ENCODE measurements at places on chromosomes 5 and 9.
A peak's percentile ranks its signal among the peaks of the same experiment; 100 is the strongest.

- no peak for DNase-seq
Measured at GRCh38 chr5:168411871-168412270, 74.4 kb upstream of the RARS1 start.

DNA sequence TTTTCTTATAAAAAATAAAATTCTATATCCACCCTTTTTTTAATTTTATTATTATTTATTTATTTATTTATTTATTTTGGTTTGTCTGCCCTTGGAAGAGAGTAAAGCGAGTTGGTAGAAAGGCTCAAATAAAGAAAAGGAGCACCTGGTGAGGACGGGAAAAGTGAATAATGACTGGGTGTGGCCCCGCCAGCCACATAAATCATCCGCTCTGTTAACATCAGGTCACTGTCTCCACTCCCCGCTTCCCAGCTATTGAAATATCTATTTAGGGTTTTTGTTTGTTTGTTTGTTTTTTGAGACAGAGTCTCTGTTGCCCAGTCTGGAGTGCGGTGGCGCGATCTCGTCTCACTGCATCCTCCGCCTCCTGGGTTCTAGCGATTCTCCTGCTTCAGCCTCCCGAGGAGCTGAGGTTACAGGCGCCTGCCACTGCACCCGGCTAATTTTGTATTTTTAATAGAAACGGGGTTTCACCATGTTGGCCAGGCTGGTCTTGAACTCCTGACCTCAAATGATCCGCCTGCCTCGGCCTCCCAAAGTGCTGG, 844 bp downstream of the POLR3G start:
- DNase-seq, result peak; percentile 14

GRCh38 chr5:40073927-40074326, 605.8 kb upstream of the PTGER4 start:
- no peak for DNase-seq

DNA sequence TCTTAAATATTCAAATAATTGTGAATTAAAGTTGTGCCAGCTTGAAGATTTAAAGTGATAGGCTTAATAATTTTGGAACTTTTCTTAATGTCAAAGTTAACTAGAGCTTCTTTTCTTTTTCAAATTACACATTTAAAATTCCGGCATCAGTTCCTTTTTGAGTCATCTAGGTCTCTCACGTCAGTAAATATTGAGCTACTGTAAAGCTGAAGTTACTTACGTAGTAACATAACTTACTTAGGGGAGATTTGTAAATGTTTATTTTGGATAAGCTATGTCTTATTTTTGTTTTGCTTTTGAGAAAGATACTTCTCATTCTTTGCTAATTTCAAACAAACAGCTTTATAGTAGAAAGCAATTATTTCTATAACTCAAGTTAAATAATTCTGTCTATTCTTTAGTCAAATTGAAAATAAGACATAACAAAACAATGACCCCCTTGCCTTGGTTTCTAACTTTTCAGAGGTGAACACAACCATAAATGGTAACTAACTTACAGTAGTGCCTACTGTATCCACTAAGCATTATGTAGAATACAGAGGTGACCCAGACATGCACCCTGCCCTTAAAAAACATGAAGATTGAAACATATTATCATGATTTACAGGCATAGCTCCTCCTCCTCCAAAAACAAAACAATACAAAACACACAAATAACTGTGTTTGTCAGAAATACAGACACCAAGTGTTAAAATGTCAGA, 29.8 kb downstream of the CD274 start:
- DNase-seq, result no peak

GRCh38 chr5:164359260-164360255, 854.1 kb downstream of the MAT2B start:
- DNase-seq, result no peak

DNA sequence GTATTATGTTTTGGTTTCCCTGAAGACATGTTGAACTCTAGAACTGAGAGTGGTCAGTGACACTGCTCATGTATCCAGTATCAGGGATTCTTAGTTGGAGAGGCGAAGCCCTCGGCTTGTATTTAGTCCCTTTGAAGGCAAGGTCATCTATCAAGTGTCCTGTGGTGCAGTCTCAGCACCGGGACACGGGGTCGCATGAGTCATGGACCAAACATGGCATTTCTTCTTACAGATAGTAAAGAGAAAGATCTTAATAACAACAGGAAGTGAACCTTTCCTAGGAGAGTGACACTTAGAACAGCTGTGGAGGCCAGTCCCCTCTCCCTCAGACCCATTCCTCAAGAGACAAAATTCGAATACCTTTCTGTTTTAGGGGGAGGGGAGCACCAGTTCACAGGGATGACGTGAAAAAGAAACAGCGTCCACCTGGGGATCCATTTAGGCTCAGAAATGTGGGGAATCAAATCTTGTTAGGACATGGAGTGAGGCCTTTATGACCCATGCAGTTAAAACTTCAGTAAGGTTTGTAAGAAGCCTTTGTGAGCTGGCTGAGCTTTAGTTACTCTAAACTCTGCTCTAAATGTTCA, 86.5 kb downstream of the ADGRV1 start:
- peak; percentile 2 for DNase-seq

DNA sequence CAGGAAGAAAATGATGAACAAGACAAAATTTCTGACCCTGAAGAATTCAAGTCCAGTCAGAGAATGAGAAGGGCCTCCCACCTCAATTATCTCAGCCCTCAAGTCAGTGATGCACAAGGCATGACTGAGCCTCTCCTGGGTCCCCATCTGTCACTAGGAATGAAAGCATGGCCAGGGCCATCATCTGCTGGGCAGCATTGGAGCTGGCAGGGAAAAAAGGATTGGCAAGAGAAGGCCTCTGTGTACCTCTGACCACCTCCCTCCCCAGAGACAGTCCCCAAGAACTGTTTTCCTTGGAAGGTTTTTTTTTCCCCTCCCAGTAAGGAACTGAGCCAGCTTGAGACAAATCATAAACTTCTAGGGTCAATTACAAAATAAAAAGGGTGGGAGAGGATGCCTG, 76.7 kb downstream of the KLHL3 start:
- DNase-seq, result no peak

Measured in dermis blood vessel endothelial cell (primary cell).